ENCODE measurements at places on chromosomes 12 and 14.

DNA sequence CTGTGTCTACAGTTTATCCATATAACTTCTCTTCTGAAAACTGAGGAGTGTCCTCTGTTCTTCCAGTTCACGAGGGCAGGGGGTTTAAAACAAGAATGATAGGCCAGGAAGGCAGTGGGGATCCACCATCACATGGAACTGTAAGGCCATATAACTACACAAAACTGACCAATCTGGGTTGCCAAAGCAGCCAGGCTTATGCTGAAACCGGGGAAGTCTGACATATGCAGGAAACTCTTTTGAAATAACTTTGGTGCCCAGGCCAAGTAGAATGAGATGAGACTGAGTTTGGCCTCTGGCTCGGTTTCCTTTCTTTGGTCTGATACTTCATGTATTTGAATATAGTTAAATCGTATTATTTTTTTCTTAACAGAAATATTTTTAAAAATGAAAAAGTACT lies 18.0 kb upstream of the ATF1 start:
- DNase-seq = no peak

DNA sequence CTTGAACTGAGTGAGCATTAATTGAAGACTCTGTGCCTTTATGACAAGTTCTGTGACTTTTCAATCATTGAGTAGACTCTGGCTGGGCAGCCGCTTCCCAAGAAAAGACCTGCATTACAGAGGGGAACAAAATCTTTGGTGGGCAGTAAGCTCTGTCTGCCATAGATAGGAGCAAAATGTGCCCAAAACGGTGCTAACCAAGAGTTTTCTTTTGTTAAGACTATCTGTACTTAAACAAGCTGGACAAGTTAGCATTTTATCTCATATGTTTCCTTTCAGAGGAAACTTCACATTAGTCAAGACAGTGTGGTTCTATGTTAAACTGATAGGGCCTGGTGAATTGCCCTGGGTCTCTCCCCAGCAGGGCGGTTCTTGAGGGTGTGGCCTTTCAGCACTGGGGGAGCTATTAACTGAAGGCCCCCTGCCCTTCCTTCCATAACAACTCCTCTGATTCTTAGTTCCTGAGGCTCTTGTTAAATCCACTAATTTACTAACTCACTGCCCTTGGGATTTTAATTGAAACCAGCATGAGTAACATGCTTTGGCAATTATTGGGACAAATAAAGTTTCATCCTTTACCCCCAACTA lies 219.6 kb downstream of the KTN1 start:
- no peak for DNase-seq

- peak; percentile 90 for DNase-seq
Observed at GRCh38 chr12:132430838-132431774, 58.8 kb upstream of the FBRSL1 start.

GRCh38 chr14:104886690-104887622 lies 21.9 kb downstream of the CEP170B start:
- no peak for DNase-seq

- DNase-seq = no peak
Observed at GRCh38 chr14:72947366-72948160, 21.3 kb downstream of the DCAF4 start.

DNA sequence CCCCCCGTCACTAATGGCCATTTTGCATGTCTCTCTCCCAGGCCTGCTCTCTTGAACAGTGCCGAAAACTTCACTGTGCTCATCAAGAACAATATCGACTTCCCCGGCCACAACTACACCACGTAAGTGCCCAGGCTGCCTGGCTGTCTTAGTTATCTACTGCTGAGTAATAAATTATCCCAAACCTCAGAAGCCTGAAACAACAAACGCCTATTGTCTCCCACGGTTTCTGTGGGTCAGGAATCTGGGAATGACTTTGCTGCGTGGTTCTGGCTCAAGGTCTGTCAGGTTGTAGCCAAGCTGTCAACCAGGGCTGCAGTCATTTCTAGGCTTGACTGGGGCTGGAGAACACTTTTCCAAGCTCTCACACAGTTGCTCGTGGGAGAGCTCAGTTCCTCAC lies 32.6 kb downstream of the P2RX7 start:
- no peak for DNase-seq

DNA sequence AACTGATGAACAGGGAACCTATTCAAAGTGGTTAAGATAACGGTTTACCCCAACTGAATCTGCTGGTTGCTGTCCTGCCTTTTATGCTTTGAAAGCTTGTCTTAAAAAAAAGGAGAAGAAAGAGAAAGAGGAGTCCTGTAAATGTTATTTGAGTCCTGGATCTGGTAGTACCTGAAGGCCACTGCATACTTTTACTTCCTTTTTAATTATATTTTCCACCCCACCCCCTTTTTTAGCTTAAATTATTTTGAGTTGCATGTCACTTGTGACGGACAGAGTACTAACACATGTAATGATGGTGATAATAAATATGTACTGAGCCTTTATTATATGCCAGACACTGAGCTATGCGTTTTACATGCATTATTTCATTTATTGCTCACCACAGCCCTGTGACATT lies 2.5 kb upstream of the AMIGO2 start:
- DNase-seq = no peak

DNA sequence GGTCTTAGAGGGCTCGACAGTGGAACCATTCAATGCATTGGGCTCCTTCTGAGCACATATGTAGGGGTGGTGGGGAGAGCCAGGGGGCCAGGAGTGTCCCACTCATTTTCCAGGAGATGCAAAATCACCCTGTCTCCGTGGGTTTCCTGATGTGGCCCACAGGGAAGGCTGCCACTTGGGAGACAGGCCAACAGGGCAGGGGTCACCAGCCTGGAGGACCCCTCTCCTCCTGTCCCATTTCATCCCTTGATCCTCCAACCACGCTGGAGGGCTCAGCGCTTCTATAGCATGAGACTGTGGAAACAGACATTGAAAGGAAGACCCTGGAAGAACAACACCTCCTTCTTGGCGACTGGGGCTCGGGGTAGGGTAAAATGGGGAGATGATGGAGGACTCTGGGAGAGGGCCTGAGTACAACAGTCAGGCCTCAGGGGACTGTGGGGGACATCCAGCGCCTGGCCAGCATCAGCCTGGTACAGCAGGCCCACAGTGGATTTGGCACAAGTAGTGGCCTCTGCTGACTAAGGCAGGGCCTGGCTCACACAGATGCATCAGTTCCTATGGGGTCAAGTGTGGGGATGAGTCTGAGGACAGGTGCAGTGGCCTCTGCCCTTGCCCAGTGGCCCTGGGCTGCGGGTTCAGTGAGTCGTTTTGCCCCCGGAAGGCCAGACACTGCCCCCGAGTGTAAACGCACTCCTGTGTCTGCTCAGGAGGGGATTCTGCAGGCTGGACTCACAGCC lies 68.0 kb downstream of the PRIMA1 start:
- no peak for DNase-seq

Data from muscle of leg (tissue), 16 donors.